ENCODE measurements at places on chromosomes 4 and X. TPM values are rescaled to one million over a fixed set of nuclear protein-coding genes. Genes with fewer than 3 reads are reported as not detected.

NLGN3 gene
- total RNA-seq: 0.83 TPM

RGS12 gene
- 4.7 TPM for total RNA-seq

TRIML2 gene
- total RNA-seq: not detected

MAGEE2 gene
- total RNA-seq: not detected

PRDM8 gene
- total RNA-seq: 4.2 TPM

RXFP1 gene
- not detected for total RNA-seq

ATOH1 gene
- not detected for total RNA-seq

NAP1L2 gene
- 0.81 TPM for total RNA-seq

CLNK gene
- not detected for total RNA-seq

S100P gene
- 8.3 TPM for total RNA-seq

MAGEA9B gene
- not detected for total RNA-seq

PPA2 gene
- total RNA-seq: 78.9 TPM

TMEM31 gene
- total RNA-seq: not detected

ATP2B3 gene
- not detected for total RNA-seq

DMRTC1B gene
- not detected for total RNA-seq

GABRG1 gene
- total RNA-seq: not detected

CFAP47 gene
- total RNA-seq: not detected

DCAF8L2 gene
- total RNA-seq: not detected

TRIM60 gene
- not detected for total RNA-seq

USP26 gene
- not detected for total RNA-seq

REELD1 gene
- not detected for total RNA-seq

CT45A5 gene
- total RNA-seq: not detected

MAB21L2 gene
- not detected for total RNA-seq

DGKQ gene
- 15.9 TPM for total RNA-seq

TLR1 gene
- 9.6 TPM for total RNA-seq

SH2D1A gene
- 42.0 TPM for total RNA-seq

SULT1B1 gene
- 1.1 TPM for total RNA-seq

CFAP99 gene
- total RNA-seq: not detected

MMAA gene
- total RNA-seq: 6.8 TPM

SPP1 gene
- total RNA-seq: not detected

ATP10D gene
- 10.1 TPM for total RNA-seq

RBMXL3 gene
- total RNA-seq: not detected

CLDN22 gene
- not detected for total RNA-seq

FRG1 gene
- total RNA-seq: 55.3 TPM

MAP3K15 gene
- total RNA-seq: 0.37 TPM

CAPN6 gene
- not detected for total RNA-seq

TCEAL5 gene
- total RNA-seq: not detected

NEUROG2 gene
- total RNA-seq: not detected

ZIC3 gene
- not detected for total RNA-seq

PPP1R2C gene
- total RNA-seq: not detected

ERAS gene
- total RNA-seq: not detected

SSX4B gene
- total RNA-seq: not detected

CYSLTR1 gene
- 3.3 TPM for total RNA-seq

IL21 gene
- total RNA-seq: not detected

MUC7 gene
- total RNA-seq: not detected

CCDC110 gene
- not detected for total RNA-seq

BEND4 gene
- 0.37 TPM for total RNA-seq

HPSE gene
- 17.8 TPM for total RNA-seq

C1GALT1C1 gene
- 21.1 TPM for total RNA-seq

HS3ST1 gene
- total RNA-seq: not detected

RHOXF2B gene
- not detected for total RNA-seq

ENAM gene
- total RNA-seq: not detected

TCP11X2 gene
- not detected for total RNA-seq
